Epithelial cell of esophagus (primary cell): ENCODE measurements at places on chromosomes 13 and 19.

GRCh38 chr19:35030257-35031071, at the start of gene SCN1B:
Gene SCN1B, plus strand, starts transcription at chr19:35030470. Its CDS starts 351 bp downstream, at chr19:35030821.
- DNase-seq, result peak; percentile 79

GRCh38 chr13:78319101-78319627, 284.2 kb downstream of the POU4F1 start:
- peak; percentile 42 for DNase-seq

- DNase-seq, result peak; percentile 5
Observed at GRCh38 chr13:29111446-29111845, 291.3 kb downstream of the MTUS2 start.

GRCh38 chr13:114200399-114200911, 21.4 kb downstream of the CFAP97D2 start:
- DNase-seq, result no peak

DNA sequence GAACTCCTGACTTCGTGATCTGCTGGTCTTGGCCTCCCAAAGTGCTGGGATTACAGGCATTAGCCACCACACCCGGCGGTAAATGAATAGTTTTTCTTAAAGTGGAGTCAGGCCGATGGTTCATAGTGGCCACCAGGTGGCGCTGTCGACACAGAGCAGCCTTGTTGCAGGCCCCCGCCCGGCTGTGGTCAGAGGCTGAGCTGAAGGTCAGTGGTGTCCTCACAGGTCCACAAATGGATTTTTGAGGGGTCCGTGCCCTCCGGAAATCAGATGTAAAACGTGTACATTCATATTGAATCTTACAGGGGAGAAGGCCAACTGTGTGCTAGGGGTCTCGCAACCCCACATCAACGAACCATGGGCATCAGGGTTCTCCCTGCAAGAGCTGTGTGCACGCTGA, 13.4 kb upstream of the WDR18 start:
- DNase-seq, result no peak

- no peak for DNase-seq
Observed at GRCh38 chr19:52336791-52337381, 843 bp downstream of the ZNF610 start.

GRCh38 chr13:39417131-39417530, 185.9 kb downstream of the LHFPL6 start:
- DNase-seq, result no peak

DNA sequence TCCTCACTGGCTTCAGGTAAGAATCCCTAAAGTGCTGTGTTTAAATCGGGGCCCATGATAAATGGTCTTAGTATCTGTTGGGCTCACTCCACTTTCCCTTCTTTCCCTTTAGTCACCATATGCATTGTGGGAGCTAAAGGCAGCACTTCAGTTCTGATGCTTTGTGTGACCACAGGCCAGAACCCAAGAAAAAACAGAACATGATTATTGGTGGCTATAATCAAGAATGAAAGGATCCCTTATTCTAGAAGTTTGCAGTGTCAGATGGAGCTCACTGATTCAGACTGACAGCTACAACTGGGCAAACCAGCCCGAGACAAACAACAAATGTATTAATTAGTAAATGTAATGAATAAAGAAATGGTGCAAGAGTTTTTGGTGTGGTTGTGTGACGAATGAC, 57.3 kb upstream of the POMP start:
- DNase-seq, result peak; percentile 11

- DNase-seq, result no peak
Observed at GRCh38 chr13:100508455-100508854, 80.1 kb downstream of the GGACT start.

GRCh38 chr13:26575244-26575643, 17.8 kb downstream of the WASF3 start:
- DNase-seq, result no peak

- DNase-seq, result no peak
Observed at GRCh38 chr13:29582171-29582570, 13.3 kb downstream of the SLC7A1 start.

DNA sequence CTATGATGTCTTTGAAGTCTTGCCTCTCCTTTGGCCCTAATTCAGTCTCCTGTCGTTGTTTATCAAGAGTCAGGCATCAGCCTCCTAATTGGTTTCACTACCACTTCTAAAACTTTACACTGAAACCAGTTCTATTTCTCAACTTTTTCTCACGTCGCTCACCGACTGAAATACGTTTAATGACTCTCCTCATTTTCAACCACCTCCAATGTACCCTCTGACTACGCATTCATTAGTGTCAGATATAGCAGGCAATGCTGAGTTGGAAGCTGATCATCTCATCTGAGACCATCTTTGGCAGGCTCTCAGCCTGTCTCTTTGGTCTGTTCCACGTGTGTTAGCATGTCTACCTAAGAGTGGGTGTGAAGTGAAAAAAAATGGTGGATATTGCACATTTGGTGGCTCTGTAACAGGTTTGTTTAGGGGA, 128.1 kb downstream of the KL start:
- DNase-seq, result no peak

- DNase-seq, result no peak
Observed at GRCh38 chr13:72146816-72147215, 279.8 kb upstream of the DACH1 start.

GRCh38 chr13:40522282-40522681, 144.2 kb downstream of the FOXO1 start:
- DNase-seq, result no peak

- DNase-seq, result peak; percentile 20
Observed at GRCh38 chr19:21604351-21604926, 99.0 kb downstream of the ZNF429 start.

DNA sequence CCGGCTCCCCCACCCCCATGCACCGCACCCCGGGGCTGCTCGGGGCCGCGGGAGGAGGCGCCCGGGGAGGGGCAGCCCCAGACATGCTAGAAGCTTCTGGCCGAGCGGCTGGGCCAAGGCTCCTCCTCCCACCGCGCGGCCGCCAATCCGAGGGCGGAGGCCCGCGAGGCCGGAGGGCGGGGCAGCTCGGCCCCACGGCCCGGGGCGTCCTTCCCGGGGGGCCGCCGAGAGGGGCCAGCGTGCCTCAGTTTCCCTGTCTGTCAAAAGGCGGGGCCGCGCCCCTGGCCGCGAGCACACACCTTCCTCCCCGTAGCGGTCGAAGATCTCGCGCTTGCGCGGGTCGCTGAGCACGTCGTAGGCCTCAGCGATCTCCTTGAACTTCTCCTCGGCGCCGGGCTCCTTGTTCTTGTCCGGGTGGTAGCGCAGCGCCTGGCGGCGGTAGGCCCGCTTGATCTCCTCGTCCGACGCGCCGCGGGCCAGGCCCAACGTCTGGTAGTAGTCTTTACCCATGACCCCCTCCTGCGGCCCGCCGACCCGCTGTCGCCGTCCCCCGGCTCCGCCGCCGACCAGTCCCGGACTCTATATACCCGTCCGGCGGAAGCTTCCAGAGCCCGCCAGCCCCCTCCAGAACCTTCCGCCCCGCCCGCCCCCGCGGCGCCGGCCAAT, at the start of gene DNAJB1:
Gene DNAJB1 (minus strand): TSS at position 558 of the 666 bp plus-strand sequence. CDS start 48 bp downstream, at position 510.
- DNase-seq, result peak; percentile 78

DNA sequence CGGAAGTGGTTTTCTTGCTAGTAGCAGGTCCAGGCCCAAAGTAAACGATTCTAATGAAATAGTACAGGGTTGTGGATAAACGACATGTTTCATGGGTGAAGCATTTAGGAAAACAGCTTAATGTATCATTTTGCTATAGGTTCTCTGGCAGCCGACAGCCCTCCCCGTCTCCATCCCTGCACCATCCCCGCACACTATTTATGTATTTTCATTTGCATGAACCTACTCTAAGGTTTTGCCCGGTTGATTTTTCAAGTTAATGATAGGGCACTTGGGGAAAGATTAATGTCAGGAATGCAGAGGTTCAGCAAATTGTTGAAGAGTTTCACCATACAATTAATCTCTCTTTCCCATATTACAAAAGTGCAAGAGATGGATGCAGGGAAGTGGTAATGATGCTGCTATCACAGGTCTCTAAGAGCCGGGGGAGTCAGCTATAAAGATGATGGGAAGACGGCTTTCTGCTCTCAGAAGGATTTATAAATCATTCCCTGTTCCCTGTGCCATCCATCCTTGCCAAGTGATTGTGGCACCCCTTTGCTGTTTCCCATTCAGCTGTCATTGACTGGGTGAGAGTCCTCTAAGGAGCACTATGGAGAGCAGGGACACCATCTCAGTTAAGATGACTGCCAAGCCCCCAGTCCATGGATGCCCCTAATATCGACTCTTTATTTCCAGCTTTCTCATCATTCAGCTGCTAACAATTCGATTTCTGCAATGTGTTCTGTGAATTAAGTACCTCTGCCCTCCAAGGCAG, 186.3 kb downstream of the IRS2 start:
- DNase-seq, result no peak

DNA sequence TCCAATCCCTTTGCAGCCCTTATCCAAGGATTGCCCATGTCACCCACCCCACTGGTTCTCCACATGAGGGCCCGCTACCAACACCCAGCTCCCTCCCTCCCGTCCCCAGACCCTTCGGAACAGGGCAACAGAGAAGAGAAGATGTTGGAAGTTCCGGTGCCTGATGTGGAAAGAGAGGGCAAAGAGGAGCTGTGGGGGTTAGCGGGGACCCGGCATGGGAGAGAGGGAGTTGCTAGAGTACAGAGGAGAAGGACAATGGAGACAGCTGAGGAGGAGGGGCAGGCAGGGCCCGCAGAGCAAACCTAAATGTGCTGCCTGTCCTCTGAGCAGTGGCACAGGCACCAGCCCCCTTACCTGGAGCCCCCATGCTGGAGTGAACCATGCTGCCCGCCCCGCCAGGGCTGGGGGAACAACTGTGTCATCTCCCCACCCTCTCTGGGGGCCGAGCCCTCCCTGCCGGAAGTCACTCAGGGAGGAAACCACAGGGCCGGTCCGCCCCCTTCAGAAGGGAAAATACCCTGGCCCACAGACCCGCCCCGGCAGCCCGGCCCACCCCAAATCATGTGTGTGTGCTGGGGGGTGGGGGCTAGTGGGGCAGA, at the start of gene POU2F2:
Gene POU2F2 (minus strand): TSS at position 417 of the 599 bp plus-strand sequence. CDS start 35 bp downstream, at position 382.
- DNase-seq, result peak; percentile 44

DNA sequence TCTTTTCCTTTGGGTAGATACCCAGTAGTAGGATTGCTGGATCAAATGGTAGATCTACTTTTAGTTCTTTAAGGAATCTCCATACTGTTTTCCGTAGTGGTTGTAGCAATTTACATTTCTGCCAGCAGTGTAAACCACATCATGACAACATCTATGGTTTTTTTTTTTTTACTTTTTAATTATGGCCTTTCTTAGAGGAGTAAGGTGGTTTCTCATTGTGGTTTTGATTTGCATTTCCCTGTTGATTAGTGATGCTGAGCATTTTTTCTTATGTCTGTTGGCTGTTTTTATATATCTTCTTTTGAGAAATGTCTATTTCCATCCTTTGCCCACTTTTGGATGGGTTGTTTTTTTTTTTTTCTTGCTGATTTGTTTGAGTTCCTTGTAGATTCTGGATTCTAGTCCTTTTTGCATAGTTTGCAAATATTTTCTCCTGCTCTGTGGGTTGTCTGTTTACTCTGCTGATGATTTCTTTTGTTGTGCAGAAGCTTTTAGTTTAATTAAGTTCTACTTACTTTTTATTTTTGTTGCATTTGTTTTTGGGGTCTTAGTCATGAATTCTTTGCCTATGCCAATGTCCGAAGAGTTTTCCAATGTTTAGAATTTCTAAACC, 38.8 kb downstream of the TDRD3 start:
- no peak for DNase-seq

DNA sequence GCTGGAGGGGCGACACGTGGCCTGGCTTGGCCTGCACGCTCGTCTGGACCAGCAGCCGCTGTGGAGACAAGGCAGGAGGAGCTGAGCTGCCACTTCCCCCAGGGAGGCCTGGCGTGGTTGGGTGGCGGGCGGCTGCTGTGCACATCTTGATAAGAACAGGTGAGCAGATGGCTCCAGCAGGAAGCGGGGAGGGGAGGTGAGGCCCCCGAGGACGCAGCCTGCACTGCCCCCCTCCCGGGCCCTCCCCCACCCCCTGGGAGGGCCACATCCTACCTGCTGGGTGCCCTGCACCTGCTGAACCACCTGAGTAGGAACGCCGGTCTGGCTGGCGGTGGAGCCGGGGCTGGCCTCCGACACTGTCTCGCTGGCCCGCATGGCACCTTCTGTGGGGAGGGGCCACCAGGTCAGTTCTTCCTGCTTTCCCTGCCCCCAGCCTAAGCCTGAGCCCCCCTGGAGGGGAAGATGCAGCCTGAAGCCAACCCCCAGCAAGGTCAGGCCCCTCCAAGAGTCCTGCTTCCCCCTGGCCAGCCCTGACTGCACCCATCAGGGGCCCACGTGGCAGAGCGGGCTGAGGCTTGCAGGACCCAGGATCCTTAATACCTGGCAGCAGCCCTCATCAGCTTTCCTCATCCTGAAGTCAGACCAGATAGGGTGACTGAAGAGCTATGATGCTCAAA, 22.8 kb downstream of the RFX1 start:
- no peak for DNase-seq

DNA sequence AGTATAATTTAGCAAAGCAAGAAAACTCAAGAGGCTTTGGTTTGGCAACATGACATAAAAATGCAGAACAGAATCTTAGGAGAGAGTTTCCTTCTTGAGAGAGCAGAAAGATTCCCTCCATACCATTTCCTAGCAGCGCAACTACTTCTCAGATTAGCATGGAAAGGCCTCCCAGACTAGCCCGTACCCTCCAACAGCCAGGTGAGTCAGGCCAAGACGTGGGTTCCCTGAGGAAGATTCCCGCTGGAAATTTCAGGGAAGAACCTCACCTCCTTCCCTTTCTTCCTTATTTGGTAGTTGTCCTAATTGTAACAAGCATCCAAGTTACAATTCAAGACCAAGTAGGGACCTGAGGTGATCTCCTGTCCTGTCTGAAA, 12.3 kb downstream of the COL4A2 start:
- DNase-seq, result no peak

- DNase-seq, result no peak
Observed at GRCh38 chr13:34583181-34583580, 358.9 kb upstream of the NBEA start.

DNA sequence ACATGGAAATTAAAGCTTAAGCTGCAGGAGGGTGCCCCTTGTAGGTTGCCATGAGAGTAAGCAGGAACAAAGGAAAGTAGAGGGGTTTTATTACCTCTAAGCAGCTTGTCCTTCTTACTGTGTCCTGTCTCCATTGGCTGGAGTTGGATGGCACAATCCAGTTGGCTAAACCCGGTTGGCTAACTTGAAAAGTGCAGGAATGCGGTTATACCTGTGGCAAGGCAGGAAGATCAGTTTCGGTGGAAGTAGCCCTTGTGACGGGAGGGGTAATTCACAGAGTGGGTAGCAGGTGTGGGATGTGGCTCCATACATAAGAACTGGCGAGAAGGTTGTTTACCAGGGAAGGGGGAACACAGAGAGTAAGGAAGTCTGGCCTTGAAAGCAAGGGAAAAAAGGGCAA, 3.2 kb downstream of the ZNF726 start:
- peak; percentile 68 for DNase-seq
